HFFc6 (cell line): ENCODE measurements at places on chromosomes 13 and 19. TPM values are rescaled to one million over a fixed set of nuclear protein-coding genes. Genes with fewer than 3 reads are reported as not detected.

Gene RGL3
- 8.8 to 11.6 TPM (median 11.0 TPM) in 3 replicates for total RNA-seq

Gene ANGPTL8
- not detected in 3 replicates for total RNA-seq

Gene RYR1
- not detected in 3 replicates for total RNA-seq

Gene KLK5
- total RNA-seq, result not detected in 3 replicates

Gene LIN37
- 6.0 and 8.3 TPM in 2 replicates for total RNA-seq

- DNase-seq, result no peak
Observed at GRCh38 chr19:32457571-32458158, 52.1 kb downstream of the DPY19L3 start.

- DNase-seq, result no peak
Observed at GRCh38 chr13:93755341-93755740, 528.7 kb downstream of the GPC6 start.

- no peak for DNase-seq
Observed at GRCh38 chr13:50762969-50763567, 80.4 kb downstream of the DLEU7 start.

DNA sequence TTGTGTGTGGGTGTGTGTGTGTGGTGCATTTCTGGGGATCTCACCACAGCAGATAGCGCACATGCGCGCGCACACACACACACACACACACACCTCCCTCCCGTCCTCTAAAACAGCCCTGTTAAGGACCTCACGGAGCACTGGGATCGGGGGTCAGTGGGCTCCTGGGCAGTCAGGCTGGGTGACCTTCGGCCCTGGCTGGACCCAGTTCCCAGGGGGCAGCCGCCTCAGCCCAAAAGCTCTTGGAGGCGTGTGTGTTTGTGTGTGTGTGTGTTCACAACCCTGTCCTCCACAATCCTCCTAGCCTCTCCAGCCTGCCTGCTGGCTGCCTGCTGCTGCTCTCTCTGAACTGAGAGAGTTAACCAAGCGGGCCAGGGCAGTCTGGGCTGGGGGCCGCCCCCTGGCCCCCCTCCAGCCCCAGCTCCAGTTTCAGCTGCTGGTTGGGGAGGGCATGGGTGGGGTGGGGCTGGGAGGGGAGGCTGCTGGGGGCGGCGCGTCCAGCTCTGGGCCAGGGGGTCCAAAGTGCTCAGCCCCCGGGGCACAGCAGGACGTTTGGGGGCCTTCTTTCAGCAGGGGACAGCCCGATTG is at the start of gene FXYD1:
Gene FXYD1, plus strand, starts transcription at position 520 of the 588 bp plus-strand sequence. CDS start 1,256 bp downstream, outside the sequence.
- DNase-seq, result no peak
